ENCODE measurements at places on chromosomes 2 and 18. TPM values are rescaled to one million over a fixed set of nuclear protein-coding genes. Genes with fewer than 3 reads are reported as not detected.

DNA sequence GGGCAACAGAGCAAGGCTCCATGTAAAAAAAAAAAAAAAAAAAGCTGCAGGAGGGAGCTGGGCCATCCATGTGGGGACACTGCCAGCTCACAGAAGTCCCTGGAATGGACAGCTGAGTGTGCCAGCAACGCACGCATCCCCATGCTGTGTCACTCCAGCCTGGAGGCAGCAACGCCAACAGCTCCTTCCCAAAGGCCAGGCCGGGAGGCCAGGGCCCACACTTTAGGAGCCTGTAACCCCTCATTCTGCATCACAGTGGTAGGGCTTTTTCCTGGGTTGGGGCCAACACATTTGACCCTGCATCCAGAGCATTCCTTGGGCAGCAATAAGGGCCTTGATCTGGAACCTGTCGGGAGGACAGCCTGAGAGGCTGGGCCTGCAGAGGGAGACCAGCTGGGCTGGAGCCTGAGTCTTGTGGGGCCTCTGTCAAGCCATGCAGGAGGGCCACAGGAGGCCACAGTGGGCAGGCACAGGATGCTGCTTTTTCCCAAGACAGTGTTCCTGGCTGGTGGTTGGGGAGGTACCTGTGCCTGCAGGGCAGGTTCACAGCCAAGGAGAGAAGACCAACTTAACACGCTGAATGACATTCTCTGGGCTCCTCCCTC is 16.8 kb upstream of the KCNK3 start:
- no peak for DNase-seq

DNA sequence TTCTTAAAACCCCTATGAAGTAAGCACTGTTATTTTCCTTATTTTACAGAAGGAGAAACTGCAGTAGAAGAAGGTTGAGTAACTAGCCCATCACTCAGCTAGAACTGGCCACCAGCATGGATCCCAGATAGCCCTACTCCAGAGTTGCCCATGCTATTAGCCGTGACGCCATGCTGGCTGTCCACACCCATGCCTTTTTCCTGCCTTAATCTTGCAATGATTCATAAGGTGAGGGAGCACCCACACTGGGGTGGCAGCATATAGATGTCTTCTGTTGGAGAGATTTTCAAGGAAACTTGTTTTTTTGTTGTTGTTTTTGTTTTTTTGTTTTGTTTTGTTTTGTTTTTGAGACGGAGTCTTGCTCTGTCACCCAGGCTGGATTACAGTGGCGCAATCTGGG is 204.1 kb upstream of the HAAO start:
- no peak for DNase-seq

DNA sequence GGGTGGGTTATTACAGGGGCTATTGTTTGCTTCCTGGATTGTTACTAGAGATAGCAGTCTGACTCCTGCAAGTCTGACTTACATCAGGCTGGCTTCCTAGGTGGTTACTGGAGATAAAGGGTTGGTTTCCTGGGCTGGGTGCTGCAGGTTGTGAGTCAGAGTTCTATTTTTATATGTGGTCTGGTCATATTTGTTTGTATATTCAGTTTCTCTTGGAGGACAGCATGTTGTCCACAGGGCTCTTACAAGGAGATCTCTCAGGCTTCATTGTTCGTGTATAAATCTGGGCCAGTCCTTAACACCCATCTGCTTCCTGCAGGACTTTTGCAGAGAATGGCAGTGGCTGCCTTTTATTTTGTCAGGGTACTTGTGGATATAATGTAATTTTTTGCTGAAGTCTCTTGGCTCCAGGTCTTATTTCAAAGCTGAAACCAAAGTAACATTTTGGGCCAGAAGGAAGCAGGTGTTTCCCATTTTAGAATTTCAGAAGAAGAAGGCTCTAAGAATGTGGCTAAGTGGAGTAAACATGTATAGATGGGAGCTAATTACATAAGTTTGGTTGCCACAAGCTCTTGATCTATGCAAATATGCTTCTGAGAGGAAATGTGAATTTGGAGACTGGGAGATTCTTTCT is 65.9 kb upstream of the SLC16A14 start:
- no peak for DNase-seq

GRCh38 chr18:77222464-77222863 is 27.2 kb upstream of the GALR1 start:
- DNase-seq = no peak

- no peak for DNase-seq
Observed at GRCh38 chr18:31661965-31662364, 22.4 kb downstream of the B4GALT6 start.

DNA sequence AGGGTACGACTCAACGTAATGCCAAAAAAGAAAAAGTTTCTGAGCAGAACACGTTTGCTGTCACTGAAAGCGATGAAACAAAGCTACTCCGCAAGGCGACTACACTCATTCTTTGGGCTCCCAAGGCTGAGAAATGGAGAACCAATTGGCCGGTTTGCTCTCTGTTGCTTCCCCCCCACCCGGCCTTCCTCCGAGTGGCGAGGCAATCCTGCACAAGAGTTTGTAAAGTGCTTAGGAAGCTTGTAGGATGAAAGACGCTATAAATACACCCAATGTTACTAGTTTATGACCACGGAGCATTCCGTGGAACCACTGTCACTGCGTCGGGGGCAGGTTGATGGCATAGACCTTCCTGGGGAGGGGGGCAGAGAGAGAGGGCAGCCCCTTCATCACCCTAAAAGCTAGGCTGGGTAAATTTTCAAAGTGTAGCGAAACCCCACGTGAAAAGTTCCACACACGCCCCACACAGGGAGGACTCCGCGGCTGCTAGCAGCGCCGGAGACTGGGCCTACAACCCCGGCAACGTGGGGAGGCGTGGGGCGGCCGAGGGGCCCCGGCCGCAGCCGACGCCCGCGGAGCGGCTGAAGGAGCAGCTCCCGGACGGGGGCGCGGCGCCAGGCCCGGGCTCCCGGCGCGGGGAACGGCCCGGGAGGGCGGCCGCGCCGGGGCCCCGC is 915 bp downstream of the CUL3 start:
- DNase-seq = no peak

The KCNE4 gene
- not detected for total RNA-seq

Measured in hematopoietic multipotent progenitor cell (in vitro differentiated cells).